Hematopoietic multipotent progenitor cell treated with erythropoietin and hydrocortisone succinate and interleukin-3 and kit ligand, for 4 days (in vitro differentiated cells): ENCODE measurements at places on chromosomes 16 and 17.
A peak's percentile ranks its signal among the peaks of the same experiment; 100 is the strongest.

- no peak for DNase-seq
Observed at GRCh38 chr16:54953461-54953860, 22.8 kb downstream of the IRX5 start.

- DNase-seq = no peak
Observed at GRCh38 chr16:10740845-10741208, 2.8 kb upstream of the NUBP1 start.

- peak; percentile 69 for DNase-seq
Observed at GRCh38 chr16:57863434-57864160, 61.3 kb upstream of the KIFC3 start.

GRCh38 chr17:1365445-1366039 is 34.5 kb downstream of the YWHAE start:
- peak; percentile 93 for DNase-seq

DNA sequence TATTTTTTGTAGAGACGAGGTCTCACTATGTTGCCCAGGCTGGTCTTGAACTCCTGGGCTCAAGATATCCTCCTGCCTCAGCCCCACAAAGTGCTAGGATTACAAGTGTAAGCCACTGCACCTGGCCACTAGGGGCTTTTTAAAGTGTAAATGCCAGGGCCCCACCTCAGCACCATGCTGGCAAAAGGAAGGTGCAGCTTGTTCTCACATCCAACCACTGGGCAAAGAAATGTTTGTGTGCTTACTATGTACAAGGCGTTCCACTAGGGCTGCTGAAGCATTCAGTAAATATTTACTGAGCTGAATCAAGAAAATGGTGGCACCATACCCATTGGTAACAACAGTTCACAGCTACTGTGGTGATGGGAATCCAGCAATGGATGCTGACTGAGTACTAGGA is 22.6 kb downstream of the COG1 start:
- no peak for DNase-seq

GRCh38 chr17:13490906-13491482 is 110.7 kb downstream of the HS3ST3A1 start:
- DNase-seq = no peak

- DNase-seq = peak; percentile 12
Observed at GRCh38 chr17:74419928-74420411, 11.9 kb upstream of the GPRC5C start.

- peak; percentile 84 for DNase-seq
Observed at GRCh38 chr17:74957935-74958740, 14.4 kb downstream of the HID1 start.

DNA sequence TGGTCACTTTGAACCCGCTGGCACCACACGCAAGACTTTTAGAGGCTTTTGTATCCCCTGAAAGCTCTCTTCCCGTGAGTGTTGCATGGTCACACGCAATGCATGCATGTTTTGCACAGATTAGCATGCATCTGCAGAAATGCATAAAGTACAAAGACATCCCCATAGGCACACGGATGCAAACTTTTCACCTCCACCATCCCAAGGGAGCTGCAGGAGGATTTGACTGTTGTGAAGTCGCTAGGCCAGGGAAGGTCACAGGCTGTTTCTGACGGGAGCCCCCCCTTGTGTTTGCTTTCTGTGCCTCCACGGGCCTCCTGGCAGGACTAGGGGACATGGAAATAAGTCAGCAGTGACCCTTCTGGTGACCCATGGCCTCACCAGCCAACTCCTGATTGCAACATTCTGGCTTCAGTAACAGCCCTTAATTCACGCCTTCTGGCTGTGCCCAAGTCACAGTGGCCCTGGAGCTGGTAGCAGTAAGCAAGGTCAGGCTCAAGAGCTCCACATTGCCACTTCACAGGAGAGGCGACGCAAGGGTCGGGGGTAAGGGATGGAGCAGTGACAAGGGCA is 45.1 kb downstream of the SOX9 start:
- DNase-seq = no peak

GRCh38 chr17:45243750-45244149 is 18.1 kb downstream of the SPATA32 start:
- DNase-seq = no peak

DNA sequence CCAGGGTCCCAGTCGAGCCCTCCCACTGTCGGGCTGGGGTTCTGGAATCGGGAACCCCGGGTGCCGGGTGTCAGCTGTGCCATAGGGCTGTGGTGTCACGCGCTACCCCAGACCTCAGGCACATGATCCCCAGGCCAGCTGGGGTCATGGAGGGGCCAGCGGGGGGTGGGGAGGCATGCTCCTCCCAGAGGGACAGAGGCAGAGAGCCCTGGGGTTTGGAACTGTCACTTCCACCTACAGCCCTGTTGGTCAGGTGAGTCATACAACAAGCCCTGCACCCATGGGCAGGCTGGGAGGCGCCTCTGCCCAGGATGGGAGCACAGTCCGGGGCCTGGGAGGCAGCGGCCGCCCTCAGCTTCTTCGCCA is 63.0 kb downstream of the BAIAP2 start:
- DNase-seq = no peak

DNA sequence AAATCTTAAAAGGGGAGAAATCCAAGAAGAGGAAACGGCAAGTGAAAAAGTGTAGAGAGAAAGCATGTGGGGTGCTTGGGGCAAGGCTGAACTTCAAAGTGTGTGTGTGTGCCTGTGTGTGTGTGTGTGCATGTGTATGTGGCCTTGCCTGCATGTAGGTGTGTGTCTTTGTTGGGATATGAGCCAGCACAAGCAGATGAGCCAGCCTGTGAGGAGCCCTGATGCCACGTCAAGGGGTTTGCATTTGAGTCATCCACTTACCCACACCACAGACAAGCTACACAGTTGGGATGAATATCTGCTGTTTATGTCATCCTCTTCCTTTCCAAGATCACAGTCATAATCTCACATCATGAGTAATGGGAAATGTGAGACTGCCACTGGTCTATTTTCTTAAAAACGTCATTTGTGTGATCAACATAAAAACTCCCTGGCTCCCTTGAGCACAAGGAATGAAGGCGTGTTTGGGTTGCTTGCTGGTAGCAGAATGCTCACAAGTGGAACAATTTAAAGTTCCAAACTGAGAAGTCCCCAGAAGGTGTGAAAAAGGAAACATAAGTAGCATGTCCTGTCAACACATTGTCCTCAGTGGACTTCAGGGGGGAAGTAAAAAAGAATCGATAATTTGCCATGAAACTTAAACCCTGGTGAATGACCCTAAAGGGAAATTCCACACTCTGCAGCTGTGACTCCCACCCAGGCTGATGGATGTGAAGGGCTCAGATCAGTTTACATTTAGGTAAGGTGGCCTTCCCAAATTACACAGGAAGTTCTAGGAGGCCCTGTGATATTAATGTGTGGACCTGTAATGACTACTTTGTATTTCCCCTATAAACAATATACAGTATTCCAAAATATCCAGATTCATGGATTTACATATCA is 14.7 kb downstream of the KCTD19 start:
- DNase-seq = peak; percentile 22

DNA sequence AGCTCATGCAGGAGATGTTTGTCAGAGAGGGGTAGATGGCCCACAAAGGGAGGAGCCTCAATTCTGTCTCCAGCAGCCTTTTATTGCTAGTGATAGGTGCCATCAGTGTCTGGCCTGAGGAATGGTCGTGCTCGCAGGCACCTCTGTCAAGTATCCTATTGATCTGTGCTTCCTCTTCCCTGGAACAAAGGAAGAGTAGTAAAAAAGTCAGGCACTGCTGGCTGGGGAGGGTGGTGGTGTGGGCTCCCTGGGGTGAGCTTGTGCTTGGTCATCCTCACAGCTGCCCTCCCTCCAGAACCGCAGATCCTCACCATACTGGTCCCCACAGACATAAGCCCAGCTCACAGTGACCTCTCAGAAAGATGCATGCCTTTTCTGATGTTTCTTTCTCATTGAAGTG is 15.0 kb upstream of the SALL1 start:
- no peak for DNase-seq

DNA sequence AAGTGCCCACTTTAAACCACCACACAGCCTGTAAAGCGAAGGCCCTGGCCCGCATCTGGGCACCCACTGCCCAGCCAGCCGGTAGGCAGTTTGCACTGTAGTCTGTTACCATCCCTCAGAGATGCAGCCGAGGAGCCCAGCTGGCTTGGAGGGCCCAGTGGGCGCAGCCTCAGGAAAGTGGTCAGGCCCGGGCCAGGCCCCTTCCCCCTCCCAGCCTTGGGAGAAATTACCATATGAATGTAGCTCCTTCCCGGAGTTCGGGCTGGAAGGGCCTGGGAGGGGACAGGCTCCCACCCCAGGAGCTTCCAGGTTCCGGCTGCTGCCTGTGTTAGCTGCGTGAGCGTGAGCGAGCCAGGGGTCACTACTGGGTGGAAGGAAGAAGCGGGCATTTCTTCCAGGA is 325.4 kb downstream of the SEC14L1 start:
- DNase-seq = no peak

DNA sequence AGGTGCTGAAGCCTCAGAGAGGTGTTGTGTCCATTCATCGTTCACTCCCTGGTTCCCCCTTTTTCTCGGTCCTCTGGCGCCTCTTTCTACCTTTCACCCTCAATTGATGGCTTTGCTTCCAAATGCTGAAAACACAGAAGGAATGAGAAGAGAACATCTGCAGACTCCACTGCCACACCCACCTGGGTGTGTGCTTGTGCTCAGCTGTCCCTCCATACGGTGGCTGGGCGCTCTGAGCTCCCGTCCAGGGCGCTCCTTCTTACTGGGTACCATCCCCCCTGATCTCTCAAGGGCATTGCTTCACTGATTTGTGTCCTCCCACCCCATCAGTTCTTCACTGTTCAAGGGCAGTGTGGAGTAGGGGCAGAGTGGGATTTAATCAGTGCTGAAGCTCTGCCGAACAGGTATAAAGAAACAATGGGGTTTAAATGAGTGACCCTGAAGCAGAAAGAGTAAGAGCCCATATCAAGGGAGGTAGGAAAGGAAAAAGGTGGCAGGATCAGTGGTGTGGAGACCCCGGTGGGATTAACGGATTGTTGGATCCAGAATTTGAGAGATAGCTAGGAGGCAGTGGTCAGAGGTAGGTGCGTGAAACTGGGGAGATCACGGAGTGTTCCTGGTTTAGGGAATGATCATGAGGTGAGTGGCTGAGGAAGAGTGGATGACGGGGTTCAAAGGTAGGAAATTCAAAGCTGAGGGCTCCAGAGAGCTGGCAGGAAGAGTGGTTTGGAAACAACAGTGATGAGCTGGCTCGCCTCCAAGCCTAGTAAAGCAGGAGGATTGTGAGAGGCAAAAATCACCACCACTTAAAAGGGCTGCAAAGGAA is 40.8 kb downstream of the MRTFB start:
- no peak for DNase-seq

- DNase-seq = no peak
Observed at GRCh38 chr16:62261760-62262159, 225.5 kb upstream of the CDH8 start.

- DNase-seq = no peak
Observed at GRCh38 chr17:27523712-27524111, 67.5 kb downstream of the KSR1 start.

DNA sequence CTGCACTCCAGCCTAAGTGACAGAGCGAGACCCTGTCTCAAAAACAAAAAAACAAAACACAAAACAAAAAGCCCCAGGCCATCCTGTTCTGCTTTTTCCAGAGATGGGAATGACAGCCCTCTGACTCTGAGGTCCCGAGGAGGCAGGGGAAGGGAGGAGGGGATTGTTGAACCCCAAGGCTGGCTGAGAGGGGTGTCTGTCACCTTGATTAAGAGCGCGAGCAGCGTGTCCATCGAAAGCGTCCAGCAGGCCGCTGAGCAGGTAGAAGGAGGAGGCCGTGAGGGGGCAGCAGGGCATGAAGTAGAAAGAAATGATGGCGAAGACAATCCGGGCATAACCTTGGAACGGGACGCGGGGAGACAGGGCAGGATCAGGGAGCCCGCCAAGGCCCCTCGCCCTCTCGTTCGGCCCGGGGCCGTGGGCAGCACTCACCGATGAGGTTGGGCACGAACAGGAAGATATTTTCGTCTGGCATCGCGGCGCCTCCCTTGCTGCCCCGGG is 593 bp downstream of the CDIPT start:
- peak; percentile 44 for DNase-seq

DNA sequence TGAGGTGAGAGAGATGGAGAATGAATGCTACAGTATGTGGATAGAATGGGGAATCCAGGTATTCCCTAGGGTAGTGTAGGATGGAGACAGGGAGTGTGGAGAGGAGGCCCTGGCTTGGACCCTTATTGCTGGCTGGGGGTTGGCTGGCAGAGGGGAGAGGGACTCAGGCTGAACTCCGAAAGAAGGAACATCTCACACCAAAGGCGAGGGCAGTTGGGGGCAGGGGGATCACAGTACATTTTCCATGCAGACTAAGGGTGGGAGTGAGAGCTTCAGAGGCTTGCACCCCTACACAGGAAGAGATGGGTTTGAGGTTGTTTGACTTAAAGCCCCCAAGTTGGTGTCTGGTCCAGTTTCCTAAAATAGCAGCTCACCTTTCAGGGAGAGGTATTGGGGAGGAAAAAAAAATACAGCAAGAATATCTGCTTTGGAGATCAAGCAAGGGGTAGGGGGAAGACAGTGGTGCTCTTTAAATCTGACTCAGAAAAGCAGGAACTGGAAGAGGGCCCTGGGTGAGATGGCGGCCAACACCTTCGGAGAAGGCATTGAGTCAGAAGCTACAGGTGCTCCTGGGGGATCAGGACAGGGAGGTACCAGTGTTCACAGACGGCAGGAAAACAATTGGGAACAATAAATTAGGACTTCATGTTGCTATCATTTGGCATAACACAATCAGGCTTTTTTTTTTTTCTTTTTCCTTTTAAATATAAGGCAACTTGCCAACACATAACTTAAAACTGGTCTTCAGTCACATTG is 12.4 kb downstream of the TRAF4 start:
- DNase-seq = no peak

DNA sequence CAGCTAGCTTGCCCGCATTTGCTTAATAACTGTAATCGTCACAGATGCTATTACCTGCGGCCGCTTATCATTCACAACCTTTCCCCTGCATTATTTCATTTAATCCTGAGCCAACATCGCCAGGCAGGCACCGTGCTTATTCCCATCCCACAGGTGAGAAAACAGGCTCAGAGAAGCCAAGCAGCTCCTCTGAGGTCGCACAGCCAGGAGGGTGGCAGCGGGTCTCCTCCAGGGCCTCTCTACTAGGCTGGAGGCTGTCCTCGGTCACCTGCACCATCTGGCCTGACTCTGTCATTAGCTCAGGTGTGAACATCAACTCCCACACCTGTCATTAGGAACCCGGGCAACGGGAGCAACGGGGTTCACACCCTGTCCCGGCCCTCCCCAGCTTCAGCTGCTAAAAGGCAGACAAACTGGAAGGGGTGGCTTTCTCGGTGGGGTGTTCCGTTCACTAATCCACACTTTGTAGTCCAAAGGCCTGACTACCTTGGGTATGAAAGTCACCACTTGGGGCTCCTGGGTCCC is 3.0 kb downstream of the PPL start:
- no peak for DNase-seq

- peak; percentile 60 for DNase-seq
Observed at GRCh38 chr16:84144209-84144858, 643 bp downstream of the HSDL1 start.
